ENCODE measurements at places on chromosomes 6 and 20.
A peak's percentile ranks its signal among the peaks of the same experiment; 100 is the strongest.

GRCh38 chr6:85679445-85680123 is 36.9 kb upstream of the SYNCRIP start:
- DNase-seq, result no peak

DNA sequence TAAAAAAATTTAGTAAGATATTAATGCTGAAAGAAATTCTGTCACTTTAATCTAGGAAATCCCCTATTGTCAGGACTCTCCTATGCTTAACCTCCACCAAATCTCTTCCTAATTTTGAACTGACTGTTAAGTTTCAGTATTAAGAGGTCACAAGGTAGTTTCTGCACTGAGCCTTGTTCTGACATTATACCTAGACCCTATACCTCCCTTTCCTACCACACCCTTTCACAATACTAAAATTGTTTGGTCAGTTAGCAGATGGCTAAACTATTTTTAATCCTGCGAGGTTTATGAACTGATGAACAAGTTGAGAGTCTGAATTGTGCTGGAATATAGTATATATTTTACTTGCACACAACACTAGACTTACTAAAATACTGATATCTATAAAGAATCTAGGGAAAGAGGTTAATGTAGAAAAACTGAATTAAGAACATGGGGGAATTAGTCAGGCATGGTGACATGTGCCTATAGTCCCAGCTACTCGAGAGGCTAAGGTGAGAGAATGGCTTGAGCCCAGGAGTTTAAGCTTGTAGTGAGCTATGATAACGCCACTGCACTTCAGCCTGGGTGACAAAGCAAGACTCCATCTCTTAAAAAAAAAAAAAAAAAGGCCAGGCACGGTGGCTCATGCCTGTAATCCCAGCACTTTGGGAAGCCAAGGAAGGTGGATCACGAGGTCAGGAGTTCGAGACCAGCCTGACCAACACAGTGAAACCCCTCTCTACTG is 51.5 kb downstream of the HBS1L start:
- no peak for DNase-seq

DNA sequence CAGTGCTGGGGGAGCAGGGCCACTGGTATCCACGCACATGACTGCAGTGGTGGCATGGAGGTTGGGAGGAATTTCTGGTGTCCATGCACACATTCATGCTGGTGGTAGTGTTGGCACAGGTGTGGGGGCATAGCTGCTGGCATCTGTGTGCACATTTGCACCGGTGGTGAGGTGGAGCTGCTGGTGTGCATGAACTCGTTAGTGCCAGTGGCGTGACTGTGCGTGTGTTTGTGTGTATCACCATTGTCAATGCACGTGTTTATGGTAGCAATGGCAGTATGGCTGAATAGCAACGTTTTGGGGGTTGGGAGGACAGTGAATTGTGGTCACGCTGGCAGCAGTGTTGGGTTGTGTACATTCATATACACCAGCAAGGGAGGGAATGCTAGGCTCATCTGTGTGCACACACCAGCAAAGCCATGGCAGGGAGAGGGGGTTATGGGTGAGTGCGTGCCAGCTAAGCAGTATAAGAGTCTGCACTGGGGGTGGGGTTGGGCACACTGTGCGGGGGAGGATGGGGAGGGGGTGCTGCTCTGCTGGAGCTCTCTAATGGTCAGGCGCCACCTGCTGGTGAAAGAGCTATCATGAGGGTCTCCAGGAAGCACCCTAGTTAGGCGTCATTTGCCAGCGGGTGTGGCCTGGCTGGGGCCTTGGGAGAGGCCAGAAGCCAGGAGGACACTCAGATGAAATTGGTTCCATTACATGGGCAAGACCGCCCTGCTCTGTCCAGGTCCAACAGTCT is 626.1 kb upstream of the ID4 start:
- DNase-seq, result no peak

- no peak for DNase-seq
Measured at GRCh38 chr20:4978050-4978918, 23.0 kb downstream of the SLC23A2 start.

DNA sequence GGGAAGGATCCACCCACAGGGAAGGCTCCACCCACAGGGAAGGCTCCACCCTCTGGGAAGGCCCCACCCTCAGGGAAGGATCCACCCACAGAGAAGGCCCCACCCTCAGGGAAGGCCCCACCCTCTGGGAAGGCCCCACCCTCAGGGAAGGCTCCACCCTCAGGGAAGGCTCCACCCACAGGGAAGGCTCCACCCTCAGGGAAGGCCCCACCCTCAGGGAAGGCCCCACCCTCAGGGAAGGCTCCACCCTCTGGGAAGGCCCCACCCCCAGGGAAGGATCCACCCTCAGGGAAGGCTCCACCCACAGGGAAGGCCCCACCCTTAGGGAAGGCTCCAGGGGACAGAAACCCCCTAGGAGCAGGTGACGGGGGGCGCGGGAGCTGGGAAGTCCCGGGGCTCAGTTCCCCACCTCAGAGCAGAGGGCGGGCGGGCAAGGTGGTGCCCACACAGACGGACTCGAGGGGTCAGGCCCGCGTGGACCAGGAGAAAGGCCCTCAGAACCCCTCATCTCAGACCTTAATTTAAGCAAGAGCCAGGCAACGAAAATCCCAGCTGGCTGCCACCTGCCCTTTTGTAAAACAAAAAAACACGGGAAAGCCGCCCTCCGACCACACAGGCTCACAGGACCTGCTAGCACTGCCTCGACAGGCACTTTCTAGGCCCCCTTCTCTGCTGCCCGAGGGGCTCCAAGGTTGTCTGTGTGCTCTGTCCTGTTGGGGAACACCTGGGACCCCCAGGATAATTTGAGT is 39.7 kb downstream of the KCNQ2 start:
- DNase-seq, result no peak

- DNase-seq, result no peak
Measured at GRCh38 chr20:22425344-22426295, 158.8 kb downstream of the FOXA2 start.

DNA sequence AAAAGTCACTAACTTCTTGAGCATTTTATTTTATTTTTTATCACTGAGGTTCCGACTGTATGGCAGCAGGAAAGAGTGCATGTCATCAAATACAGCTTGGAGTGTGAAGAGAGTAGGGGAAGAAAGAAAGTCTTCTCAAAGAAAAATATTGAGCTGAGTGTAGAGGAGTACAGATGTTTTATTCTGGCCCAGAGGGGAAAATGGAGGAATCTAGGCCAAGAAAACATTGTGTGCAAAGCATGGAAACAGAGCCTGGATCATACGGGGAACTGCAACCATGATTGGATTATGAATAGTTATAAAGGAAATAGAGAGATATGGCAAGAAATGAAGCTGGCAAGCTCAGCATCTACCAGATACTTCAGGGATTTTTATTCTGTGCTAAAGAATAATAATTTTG is 104.2 kb upstream of the SCGN start:
- DNase-seq, result no peak

DNA sequence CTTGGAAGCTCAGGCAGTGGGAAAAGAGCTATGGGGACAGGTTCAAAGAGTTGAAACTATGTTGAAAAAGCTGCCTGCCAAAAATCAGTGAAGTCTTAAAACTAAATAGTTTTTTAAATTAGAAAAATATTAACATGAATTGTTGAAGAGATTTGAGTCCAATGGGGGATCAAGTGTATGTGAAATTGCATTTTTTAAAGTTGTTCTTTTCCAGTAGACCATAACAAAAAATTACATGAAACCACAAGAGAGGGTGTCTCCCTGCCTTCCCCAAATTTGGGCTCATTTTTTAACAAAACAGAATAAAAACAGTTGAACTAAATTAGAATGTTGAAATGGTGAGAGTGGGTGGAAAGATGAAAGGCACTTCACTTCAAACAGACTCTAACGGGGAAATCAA is 31.5 kb upstream of the COL10A1 start:
- DNase-seq, result no peak

DNA sequence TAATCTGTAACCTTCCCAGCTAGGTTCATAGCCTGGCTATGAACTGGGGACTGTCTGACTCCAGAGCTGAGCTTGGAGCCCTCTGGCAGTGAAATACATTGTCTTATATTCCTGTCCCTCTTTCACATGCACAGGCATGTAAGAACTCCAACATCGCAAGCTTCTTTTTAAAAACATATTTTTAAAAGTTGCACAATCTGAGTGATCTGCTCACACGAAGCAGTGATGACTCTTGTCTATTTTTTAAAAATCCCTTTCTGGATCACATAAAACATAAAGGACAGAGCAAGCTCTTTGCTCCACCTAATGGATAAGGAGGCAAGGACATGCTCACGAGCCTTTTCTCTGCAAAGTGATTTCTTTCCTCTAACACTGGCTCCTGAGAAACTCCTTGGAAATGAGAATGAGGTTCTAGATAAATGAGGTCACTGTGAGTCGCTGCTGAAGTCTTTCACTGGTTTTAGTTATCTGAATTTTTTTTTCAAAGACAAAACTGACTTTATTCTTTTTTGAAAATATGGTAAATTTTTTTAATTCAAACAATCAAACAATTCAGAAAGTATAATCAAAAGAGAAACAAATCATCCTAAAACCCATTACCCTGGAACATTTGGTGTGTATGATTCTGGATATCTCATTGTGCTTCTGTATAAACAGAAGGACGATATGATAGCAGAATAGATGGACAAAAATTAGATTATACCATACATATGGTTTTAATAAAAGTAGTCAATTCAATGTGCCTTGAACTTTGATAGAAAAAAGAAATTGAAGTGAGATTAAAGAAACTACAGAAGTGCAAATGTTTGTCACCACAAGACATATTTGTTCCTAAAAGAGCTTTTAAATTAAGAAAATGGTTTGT is 30.8 kb downstream of the IL20RA start:
- no peak for DNase-seq

DNA sequence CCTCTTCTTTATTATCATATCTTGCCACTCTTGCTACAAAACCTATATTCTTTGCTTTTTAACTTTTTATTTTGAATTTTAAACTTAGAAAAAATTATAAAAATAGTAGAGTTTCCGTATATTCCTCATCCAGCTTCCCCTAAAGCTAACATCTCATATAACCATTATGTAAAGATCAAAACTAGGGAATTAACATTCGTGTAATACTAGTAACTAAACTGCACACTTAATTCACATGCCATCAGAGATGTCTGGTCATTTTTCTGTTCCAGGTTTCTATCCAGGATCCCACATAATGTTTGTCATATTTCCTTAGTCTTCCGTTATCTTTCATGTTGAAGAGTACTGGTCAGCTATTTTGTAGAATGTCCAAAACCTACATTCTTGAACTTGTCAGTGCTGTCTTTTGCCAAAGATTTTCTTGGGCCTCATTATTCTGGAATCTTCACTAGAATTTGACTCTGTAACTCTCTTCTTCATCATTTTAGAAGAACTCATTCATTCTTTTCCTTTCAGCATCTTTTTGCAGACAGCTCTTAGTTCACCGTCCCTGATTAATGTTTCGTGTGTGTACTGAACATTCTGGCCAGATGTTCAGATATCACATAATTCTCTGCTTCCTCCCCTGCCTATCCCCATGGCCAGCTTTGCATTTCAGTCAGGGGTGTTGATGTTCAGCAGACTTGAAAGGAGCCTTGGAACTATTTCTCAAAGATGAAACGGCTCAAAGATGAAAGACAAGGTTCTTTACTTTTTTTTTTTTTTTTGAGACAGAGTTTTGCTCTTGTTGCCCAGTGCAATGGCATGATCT is 9.4 kb downstream of the CTNNBL1 start:
- no peak for DNase-seq

DNA sequence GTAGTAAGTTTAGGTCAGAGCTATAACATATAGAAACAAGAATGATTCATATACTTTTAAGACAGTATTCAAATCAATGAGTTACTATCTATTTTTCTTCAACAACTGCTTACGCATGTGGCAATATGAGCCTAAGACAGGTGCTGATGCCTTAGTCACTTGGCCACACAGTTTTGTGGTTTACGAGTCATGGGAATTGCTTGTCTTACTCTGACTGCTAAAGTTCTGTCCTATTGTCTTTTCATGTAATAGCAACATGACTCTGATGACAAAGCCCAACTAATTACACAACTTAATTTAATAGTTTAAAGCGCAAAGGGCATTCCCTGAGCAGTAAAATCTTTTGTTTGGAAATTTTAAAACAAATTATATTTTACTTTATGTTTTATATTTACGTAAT is 159.3 kb upstream of the CENPW start:
- DNase-seq, result peak; percentile 20

- DNase-seq, result no peak
Measured at GRCh38 chr20:9087531-9088217, 18.8 kb downstream of the PLCB4 start.

GRCh38 chr6:32666420-32667300 is at the start of gene HLA-DQB1:
Gene HLA-DQB1 (minus strand): TSS chr6:32666657. CDS start chr6:32666607, 50 bp downstream.
- peak; percentile 34 for DNase-seq

DNA sequence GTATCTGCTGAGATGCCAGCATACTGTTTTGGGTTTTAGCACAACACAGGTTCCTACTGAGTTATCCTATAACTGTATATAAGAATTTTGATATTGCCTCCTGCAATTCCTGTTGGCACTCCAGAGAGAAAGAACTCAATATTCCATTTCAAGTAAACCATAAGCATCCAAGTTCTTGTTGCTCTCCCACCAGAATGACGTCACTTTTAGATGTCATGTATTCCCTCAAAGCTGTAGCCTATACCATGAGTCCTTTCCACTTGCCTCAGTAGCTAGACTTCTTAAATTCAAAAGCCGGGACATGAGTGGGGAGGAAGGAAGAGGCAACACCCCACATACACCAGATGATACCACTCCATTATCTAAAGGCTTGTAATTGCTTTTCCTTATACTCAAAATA is 171.5 kb downstream of the ALDH8A1 start:
- DNase-seq, result no peak

GRCh38 chr6:169776379-169776778 is 25.0 kb downstream of the ERMARD start:
- no peak for DNase-seq

DNA sequence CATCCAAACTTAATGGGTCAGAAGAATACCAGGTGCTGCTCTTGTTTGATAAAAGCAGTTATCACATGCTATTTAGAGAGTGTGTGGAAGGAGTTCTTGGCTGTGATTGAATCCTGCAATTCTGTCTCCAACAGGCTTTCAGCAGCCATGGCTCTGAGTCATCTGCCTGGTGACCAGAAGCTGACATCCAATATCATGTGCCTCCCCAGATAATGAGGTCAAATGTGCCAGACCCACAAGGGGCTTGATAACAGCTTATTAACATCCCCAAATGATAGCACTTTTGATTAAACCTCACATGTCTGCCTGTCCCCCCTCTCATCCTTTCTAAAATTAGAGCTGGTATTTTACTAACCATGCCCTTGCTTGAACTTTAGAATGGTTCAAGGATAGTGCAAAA is 175.7 kb upstream of the PLN start:
- DNase-seq, result no peak

DNA sequence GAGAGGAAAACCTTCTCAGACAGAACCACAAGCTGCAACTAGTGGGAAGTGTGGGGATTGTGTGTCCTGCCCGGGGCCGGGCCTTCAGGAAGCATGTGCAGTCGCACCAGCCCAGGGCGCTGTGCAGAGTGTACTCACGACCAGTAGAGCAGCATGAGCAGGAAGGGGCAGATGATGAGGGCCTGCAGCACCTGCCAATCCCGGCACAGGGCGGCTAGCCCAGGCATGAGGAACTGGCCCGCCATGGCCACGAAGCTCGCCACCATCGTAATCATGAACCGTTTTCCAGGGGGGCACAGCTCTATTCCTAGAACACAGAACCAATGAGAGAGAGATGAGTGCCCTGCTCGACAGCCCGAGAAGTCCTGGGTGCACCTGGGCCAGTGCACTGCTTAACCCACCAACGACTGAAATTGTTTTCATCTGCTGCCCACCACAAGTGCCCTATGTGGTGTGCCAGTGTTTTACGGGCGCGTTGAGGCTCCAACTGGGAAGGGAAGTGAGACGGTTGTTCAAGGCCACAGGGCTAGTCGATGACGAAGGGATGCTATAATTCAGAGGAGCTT is 65.0 kb downstream of the PSMG4 start:
- no peak for DNase-seq

All from stimulated activated CD8-positive, alpha-beta memory T cell treated with anti-CD3 and anti-CD28 coated beads, Interleukin-15, amount 100 ng/mL, for 48 hours (primary cell).